ENCODE measurements at places on chromosomes 2 and 18.

GRCh38 chr2:3840611-3841155 is 137.3 kb downstream of the DCDC2C start:
- no peak for DNase-seq

DNA sequence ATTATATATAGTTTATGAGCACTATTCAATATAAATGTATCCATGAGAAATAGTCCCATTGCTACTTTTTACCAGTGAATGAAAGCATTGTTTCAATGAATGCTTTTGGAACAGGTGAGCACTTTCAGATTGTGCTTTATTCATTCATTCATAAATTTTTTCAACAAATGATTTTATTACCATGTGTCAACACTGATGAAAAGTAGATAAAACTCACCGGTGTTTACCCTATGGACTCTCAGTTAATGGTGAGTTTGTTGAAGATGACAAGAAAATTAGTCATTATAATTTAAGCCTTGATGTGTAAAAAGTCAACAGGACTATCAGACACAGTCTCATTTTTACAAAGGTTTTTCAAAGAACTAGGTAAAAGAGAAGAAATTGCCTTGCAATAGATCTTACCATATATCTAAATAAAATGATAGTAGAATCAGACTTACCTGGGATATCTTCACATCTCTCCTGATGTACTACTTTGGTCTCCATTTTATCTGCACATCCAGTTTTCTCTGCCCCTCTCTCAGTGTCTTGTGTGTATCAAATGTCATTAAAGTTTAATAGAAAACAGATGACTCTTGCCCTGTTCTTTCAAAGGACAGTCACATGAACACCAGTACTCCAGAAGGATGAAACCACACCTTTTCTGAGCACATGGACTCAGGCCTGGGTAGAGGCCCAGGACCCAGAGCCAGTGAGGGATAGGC is 325.3 kb upstream of the RND3 start:
- DNase-seq, result no peak

DNA sequence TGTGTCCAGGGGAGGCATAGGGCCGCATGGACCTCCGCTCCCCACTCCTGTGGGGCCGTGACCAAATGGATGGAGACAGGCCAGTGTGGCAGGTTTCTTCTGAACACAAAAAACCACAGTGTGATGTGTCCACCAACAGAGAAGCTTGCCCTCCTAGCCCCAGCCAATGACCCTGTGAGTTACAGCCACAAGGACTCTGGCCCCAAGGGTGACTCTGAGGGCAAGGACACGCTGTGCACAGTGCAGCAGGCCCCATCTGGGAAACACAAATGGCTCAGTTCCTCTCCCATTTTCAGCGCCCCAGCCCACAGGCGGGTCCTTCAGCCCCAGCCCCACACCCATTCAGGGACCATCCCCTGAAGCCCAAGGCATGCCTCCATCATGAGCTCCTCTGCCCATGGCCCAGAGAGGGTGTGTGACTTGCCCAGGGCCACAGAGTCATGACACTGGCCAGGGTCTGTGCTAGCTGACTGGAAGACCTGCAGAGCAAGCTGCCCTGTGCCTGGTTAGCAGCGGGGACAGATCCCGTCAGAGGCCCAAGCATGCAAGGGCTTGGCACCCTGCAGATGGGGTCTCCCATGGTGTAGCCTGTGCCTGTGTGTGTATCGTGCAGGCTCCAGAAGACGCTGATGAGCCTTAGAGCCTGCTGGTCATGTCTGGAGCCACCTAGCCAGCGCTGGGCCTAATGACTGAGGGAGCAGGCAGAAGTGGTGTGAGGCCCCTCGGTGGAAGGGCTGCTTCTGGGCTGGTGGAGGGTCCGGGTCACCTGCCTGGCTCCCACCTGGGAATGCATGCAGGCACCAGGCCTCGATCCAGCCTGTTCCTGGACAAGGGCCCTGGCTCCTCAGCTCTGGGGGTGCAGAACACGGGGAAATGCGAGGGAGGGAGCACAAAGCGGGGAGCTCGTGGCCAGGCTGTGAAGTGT is 47.7 kb downstream of the HS6ST1 start:
- DNase-seq, result no peak

DNA sequence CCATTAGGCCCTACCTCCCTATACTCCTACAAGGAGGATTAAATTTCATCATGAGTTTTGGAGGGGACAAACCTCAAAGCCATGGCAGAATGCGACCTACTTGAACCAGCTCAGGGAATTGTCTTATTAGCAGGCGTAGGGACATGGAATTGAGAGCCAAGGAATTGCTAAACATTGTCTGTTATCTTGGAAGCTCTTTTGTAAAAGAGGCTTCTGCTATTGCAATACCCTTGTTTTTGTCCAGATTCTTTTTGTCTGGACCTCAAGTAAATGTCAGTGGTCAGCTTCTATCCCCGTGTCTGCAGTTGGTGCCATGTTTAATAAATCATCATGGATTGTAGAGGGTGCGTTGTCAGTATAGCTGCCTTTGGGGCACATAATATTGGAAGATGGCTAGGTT is 62.3 kb downstream of the RHBDD1 start:
- no peak for DNase-seq

DNA sequence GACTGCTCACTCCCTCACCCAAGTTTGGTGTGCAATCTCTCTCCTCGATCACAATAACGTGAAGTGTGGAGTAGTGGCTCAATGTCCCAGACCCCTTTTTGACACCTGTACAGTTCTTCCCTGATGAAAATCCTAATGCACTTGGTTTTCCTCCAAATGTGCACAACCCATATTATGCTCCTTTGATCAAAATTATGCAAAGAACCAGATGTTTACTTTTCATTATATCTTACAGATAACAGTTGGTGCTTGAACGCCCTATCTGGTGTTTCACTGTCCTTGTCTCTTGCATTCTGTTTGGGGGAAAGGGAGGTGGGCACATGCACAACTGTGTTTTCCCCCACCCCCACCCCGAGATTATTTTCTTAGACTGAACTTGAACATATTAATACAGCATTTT is 85.0 kb upstream of the CREB1 start:
- DNase-seq, result no peak

- no peak for DNase-seq
Observed at GRCh38 chr2:232979871-232980461, 33.1 kb downstream of the NGEF start.

- peak; percentile 69 for DNase-seq
Observed at GRCh38 chr2:204343685-204344084, 201.6 kb upstream of the PARD3B start.

DNA sequence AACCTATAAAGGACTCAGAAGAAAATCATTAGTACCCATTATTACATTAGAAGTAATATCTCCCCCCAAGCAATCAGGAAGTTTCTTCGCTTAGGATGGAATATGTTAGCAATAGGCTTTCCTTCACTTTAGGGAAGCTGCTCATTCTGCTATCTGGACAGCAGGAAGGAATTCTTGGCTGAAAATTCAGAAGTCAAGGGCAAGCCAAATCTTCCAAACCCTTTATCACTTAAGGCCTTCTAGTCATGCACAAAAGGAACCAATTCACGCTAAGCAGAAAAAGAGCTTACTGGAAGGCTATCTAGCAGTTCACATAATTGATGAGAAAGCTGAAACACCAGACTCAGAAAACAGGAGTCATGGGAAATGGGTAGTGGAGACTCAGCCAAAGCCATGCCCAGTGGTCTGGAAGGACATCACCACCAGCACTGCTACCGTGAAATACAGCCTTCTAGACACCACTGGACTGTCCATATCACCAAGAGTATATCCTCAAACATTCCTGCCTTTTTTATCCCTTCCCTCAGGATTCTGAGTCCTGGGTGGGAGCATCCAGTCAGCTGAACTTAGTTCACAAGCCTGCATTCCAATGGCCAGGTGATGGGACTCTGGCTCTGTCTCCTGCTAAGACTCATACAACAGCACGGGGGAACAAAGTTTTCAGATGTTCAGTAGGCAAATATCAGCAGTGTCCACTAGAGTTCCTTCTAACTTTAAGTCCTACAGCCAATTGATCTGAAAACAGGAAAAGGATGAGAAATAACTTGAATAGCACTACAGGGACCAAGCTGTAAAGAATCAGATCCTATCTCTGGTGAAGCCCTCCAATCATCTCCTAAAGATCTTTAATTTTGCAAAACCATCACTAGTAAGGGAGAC is 14.8 kb upstream of the ADAM17 start:
- DNase-seq, result no peak

- DNase-seq, result no peak
Observed at GRCh38 chr18:14914771-14915170, 166.8 kb downstream of the ANKRD30B start.

DNA sequence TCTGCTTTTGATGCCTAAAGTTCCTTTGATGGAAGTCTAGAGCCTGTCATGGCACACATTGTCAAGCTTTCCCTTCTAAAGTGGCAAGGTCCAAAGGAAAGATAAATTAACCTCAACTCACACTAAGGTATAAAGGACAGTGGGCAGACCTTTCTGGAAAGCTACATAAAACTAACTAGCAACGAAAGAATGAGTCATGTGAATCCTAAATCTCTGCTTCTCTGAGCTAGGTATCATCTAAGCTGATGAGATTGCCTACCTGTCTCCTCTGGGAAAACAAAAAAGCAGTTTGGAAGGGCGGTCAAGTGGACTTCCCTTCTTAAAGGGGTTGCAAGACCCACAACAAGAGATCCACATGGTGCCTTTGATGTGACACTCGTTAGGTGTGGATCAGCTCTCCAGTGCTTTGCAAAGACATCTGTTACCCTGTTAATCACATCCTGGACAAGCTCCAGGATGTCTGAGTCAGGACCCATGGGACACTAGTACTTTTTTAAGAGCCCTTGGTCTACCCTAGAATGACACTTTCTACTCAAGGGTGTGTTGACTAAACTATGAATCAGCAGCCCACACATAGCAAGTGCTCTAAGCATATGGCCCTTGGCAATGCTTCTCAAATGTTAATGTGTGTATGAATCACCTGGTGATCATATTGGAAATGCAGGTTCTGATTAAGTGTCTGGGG is 173.5 kb downstream of the ALK start:
- peak; percentile 98 for DNase-seq

DNA sequence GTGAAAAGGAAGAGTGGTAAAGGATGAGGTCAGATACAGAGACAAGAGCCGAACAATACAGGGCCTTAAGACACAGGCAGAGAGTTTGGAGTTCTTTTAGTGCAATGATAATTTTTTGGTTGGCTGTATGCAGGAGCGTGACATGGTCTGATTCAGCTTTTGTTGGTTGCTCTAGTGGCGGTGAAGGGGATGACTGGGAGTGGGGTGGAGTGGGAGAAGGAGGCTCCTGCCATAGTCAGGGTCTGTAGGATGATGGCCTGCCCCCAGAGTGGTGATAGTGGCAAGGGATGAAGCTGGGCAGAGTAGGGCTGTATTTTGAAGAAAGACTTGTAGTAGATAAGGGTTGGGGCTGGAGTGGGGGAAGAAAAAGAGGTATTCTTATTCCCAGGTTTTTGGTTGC is 306.6 kb upstream of the VWC2L start:
- no peak for DNase-seq

DNA sequence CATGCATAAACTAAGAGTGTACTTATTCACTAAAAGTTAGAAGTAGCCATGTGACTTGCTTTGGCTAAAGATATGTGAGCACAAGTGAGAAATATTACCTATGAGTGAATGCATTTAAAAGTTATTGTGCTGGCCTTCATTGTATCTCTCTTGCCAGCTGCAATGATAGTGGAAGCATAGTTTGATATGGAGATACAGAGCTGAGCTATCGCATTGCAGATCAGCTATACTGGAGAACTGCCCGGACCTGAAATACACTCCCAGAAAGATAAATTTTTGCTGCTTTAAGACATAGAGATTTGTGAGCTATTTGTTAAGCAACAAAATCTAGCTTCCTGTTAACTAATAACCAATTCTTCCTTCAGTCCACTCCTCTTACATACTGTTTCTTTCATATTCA is 571.1 kb downstream of the CPS1 start:
- DNase-seq, result no peak

GRCh38 chr2:25176138-25176537 is 7.8 kb upstream of the POMC start:
- no peak for DNase-seq

DNA sequence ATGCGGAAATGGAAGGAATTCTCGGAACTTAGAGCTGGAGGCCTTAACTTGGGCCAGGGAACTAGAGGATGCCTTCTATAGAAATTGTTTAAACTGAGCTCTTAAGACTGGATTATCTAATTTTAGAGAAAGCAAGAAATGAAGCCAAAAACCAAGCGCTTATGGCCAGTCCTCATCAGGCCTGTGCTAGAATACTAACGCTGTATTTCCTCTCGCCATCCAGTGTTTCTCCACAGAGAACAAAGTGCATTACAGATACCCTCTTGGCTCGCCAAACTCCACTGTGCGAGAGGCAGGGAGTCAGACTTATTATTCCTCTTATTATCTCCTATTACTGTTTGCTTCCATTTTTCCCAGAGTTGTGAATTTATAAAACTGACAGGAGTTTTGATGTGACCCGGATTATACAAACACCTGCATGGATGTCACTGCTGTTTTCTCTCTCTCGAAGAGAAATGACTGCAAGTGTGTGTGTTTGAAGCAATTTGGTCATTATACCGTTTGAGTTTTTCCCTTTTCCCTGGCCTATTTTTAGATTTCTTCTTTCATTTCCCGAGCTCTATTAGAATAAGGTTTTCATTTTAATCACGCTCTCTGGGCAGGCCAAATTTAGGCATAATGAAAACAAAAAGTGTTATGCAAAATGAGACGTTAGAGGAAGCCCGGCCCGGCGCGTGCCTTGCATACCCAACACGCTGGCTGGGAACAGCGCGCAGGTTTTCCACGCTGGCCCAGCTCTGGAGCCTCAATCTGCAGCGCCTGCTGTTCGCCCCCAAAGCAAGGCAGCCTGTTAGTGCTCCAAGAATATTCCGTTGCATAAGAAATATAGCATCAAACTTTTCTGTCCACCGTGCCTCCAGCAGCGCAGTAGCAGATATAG is 103.3 kb downstream of the ALK start:
- DNase-seq, result no peak

DNA sequence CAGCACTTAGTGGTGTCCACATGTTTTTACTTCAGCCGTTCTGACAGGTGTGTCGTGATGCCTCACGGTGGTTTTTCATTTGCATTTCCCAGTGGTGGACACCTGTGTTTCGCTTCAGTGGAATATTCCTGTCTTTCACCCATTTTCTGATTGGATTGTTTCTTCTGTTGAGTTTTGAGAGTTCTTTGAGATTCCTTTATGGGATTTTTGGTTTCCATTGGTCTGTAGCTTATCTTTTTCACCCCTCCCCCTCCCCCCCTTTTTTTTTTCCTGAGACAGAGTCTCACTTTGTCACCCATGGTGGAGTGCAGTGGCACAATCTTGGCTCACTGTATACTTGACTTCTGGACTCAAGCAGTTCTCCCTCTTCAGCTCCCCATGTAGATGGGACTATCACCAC is 8.0 kb downstream of the ANKRD23 start:
- no peak for DNase-seq

DNA sequence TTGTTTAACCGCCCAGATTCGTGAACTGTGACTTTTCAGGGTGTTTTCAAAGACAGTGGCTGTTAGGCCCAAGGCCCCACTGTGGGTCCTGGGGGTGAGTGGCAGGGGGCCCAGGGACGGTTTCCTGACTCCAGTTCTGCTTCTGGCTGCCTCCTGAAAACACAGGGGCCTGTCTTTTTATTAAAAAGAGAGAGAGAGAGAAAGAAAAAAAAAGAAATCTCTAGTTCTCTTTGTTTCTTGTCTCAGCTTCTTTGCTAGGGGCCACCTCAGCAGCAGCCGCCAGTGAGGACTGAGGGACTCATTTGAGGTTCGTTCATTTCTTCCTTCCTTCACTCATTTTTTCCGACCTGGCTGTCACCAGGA is 15.4 kb upstream of the E2F6 start:
- no peak for DNase-seq

Measured in DMS79 treated with DMSO at 0.1 percent for 48 hours (cell line).